NCI-H187 (cell line): ENCODE measurements at places on chromosomes 16 and 17.

GRCh38 chr17:7047566-7047965 lies 3.7 kb upstream of the SLC16A11 start:
- no peak for DNase-seq

DNA sequence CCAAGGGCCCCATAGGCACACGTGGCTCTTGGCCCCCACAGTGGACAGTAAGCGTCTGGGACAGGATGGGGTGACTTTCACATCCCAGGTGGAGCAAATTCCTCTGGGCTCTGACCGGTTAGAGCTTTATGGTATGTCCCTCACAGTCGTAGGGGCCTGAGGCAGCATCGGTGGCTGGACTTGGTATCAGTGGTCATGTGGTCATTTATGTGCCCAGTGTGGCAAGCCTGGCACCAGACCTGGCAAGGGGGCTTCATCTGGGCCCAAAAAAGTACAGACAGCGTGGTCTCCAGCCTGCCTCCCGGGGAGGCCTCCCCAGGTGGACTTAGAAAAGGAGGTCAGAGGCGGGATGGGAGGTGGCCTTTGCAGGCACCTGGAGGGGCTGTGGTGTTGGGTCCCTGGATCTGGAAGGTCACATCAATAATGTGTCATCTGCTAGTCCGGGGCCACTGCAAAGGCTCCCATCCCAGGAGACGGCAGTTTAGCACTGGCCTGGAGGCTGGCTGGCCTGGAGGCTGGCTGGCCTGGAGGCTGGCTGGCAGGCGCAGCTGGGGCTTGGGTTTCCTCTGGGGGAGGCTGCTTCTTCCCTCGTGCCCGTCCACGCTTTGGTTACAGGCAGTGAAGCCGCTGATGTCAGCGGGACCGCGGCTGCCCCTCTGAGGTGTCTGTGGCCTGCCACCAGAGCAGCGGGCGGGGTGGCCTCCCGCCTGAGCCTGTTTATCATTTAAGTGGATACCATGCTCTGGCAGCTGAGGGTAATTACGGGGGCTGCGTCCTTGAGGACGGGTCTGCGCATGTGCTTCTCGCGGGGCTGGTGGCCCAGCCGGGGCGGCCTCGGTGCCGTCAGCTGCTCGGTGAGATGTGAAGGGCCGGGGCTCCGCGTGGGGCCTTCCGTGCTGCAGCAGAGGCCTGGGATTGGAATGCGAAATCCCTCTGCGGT lies 20.7 kb upstream of the CBX4 start:
- DNase-seq, result no peak

DNA sequence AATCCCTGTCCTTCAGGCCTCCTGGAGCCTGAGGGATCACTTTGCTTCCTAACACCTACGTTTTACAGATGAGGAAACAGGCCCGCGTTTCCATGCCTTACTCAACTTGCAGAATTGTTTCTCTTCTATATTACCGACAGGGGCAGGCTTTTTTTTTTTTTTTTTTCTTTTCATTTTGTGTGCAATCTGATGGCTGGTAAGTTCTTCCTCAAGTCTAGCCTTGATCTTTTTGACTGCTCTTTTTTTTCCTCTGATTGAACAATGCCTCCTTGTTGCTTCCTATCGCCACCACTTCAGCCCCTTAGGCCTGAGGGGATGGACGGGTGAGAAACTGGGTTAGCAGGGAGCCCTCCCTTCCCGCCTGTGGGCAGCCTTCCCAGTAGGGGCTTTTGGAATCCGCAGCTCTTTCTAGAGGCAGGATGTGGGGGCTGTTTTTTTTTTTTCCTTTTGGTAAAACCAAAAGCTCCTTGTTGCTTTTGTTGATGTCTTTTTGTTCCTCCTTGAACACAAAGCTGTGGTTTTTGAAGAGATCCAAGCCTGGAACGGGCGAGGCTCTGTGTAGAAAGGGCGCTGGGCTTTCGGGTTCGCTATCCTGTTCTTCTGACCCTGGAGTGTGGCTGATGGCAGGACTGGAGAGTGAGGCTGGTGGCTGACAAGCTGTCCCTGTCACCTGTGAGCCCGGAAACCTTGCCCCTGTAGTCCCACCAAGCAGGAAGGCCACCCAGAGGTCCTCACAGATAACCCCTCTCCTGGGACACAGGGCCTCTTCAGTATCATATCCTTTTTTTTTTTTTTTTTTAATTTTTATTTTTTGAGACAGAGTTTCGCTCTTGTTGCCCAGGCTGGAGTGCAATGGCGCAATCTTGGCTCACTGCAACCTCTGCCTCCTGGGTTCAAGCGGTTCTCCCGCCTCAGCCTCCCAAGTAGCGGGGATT lies 14.0 kb downstream of the LASP1 start:
- DNase-seq, result no peak

DNA sequence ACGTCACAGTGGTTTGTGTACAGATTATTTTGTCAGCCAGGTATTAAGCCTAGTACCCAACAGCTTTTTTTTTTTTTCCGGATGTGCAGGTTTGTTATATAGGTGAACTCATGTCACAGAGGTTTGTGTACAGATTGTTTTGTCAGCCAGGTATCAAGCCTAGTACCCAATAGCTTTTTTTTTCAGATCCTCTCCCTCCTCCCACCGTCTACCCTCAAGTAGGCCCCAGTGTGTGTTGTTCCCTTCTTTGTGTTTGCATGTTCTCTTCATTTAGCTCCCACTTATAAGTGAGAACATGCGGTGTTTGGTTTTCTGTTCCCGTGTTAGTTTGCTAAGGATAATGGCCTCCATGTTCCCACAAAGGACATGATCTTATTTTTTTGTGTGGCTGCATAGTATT lies 19.9 kb downstream of the RPTOR start:
- no peak for DNase-seq

- no peak for DNase-seq
Measured at GRCh38 chr16:57325458-57325857, 33.1 kb upstream of the CCL22 start.

- no peak for DNase-seq
Measured at GRCh38 chr16:10750793-10751192, 7.2 kb downstream of the NUBP1 start.

DNA sequence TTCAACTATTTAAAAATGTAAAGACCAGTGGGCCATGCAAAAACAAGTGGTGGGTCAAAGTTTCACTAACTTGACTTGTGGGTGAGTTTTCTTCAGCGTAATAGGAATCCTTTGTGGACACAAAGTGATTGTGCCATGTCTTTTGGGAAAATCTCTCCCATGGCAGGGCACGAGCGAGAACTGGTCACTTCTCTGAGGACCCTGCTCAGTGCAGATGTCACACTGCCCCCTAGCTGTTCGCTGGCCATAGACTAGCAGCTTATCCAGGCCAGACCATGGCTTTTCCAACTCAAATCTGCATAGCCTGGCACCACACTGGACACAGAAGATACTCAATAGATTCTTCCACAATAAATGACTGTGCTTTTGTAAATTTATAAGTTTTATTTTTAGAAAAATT lies 306.0 kb upstream of the CCL2 start:
- no peak for DNase-seq

- DNase-seq, result no peak
Measured at GRCh38 chr16:23745263-23745662, 9.6 kb upstream of the CHP2 start.

DNA sequence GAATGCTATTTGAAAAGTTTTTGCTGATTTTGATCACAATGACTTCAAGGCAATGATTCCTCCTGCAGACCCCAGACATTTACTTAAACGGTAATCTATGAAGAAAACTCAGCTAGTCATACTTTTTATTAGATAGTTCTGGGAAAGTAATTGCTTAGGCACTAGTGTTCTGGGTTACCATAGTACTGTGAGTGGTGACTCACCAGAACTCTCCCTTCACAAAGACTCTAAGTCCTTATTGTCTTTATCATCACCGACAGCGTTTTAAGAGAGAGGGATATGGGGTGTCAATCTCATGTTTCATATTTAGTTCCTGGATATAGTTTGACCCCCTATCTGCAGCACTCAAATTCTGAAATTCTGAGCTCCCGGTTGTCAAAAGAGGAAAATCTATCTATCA lies 43.0 kb upstream of the CDH8 start:
- no peak for DNase-seq

DNA sequence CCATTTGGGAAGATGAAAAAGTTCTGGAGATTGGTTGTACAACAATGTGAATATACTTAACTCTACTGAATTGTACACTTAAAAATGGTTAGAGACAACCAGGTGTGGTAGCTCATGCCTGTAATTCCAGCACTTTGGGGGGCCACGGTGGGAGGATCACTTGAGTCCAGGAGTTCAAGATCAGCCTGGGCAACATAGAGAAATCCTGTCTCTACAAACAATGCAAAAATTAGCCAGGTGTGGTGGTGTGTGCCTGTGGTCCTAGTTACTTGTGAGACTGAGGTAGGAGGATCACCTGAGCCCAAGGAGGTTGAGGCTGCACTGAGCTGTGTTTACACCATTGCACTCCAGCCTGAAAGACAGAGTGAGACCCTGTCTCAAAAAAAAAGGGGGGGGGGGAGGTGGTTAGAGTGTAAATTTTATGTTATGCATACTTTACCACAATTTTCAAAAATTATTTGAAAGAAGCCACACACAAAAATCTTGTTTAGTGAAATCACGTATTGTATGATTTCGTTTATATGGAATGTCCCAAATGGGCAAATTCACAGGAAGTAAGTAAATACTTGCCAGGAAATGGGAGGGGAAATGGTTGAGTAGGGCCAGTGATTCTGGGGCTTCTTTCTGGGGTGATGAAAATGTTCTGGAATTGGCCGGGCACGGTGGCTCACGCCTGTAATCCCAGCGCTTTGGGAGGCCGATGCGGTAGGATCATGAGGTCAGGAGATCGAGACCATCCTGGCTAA lies 37.1 kb upstream of the AMZ2 start:
- DNase-seq, result no peak

DNA sequence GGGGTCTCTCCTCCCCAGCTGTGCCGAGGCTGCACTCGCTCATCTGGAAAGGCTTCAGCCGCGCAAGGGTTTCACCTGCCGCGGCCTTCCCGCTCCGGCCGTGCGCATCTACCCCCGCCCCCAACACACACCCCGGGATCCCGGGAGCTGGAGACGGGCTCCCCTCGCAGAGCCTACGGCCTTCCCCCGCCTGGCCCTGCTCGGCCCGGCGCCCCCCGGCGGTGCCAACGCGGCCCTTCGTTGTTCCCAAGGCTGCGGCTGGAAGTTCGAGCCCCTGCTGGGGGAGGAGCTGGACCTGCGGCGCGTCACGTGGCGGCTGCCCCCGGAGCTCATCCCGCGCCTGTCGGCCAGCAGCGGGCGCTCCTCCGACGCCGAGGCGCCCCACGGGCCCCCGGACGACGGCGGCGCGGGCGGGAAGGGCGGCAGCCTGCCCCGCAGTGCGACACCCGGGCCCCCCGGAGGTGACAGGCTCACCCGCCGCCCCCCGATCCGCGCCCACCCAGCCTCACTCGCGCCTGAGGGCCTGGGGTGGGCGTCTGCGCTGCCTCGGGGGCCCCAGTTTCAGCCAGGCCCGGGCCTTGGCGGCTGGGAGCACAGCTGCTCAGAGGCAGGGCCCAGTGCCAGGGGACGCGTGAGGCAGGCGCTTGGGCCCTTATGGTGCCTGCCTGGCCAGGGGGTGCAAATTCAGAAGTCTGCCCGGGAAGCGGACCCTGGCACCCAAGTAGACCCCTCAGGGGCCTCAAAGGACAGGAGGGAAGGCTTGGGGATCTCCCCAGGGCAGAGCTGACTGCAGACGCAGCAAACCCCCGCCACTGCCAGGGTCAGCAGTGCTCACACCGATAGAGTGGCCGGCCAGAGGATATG lies 11.2 kb downstream of the GALK1 start:
- DNase-seq, result no peak

DNA sequence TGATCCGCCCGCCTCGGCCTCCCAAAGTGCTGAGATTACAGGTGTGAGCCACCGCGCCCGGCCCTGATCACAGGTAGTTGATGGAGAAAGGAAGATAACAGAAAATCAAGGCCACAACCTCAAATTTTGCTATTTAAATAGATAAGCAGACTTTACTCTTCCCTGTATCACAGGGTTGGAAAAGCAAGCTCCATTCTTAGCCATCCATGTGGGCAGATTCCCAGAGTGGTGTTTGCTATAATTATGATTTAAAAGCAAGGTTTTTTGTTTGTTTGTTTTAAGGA lies 44.4 kb downstream of the TUBD1 start:
- no peak for DNase-seq

GRCh38 chr17:14304222-14304772 lies 3.4 kb downstream of the HS3ST3B1 start:
- DNase-seq, result no peak

DNA sequence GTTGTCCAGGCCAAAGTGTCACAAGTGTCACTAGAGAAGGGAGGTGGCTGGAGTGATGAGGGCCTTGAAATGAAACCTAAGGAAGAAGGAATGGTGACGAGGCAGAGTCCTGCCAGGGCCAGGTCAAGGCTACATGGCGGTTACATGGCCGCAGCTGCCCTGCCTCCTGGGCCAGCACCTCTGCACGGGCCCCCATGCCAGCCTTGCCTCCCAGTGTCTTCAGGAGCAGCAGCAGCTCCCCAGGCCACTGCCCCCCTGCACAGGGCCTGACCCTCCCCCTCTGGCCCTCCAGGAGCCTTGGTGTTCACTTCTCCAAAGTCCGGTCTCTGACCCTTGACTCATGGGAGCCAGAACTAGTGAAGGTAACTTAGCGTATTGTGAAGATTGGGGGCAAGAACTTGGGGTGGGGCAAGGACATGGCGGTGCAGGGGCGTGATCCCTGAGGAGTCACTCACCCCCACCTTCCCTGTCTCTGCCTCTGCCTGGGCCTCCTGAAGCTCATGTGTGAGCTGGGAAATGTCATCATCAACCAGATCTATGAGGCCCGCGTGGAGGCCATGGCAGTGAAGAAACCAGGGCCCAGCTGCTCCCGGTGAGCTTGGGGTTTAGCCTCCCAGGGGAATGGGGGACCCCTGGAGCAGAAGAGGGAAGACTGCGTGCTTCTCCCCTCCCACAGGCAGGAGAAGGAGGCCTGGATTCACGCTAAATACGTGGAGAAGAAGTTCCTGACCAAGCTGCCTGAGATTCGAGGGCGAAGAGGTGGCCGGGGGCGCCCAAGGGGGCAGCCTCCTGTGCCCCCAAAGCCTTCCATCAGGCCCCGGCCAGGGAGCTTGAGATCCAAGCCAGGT lies 4.1 kb upstream of the KCTD11 start:
- no peak for DNase-seq

GRCh38 chr17:4610162-4610561 lies 25.8 kb downstream of the SMTNL2 start:
- no peak for DNase-seq

DNA sequence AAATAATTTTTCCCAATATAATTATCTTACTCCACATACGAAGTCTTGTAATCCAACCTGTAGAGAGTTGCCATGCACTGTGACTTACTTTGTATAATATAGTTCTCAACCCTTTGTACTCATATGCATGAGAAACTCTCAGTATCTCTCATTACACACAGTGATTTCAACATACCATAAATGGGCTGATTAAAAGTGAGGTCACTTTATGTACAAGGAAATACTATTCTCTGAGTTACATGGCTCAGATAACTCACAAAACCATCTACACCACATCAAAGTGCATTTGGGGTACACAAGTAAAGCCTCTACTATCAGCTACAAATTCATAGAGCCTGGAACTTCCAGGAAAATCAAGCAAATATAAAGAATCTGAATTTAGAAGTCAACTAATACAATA lies 27.9 kb downstream of the SLFN12 start:
- no peak for DNase-seq

DNA sequence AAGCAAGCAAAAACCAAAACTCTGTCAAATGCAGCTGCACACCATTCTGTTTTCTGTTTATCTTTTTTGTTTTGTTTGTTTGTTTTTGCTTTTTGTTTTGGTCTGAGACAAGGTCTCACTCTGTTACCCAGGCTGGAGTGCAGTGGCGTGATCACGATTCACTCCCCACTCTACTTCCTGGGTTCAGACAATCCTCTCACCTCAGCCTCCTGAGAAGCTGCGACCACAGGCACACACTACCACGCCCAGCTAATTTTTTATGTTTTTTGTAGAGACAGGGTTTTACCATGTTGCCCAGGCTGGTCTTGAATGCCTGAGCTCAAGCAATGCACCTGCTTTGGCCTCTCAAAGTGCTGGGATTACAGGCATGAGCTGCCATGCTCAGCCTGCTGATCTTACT lies 19.3 kb upstream of the SLFN13 start:
- no peak for DNase-seq
